ENCODE measurements at places on chromosomes 3 and 15.

GRCh38 chr3:73508330-73508954 is 116.3 kb downstream of the PDZRN3 start:
- DNase-seq, result peak; percentile 27

DNA sequence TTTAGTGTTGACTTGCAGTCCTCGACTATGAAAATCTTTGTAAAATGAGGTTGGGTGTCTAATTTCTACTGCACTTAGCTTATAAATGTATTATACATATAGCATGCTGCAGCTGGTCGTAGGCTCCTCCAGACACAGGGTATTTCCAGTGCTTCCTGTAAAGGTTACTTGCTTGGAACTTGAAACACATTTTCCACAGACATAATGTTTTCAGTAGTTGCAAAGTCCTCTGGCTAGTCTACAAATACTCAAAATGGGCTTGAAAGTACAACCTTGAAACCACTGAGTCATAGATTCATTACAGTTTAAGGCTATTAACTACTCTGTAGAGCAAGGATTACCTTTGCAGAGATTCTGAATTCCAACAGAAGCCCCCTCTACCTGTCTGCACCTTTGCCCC is 464.1 kb downstream of the RAP2B start:
- no peak for DNase-seq

DNA sequence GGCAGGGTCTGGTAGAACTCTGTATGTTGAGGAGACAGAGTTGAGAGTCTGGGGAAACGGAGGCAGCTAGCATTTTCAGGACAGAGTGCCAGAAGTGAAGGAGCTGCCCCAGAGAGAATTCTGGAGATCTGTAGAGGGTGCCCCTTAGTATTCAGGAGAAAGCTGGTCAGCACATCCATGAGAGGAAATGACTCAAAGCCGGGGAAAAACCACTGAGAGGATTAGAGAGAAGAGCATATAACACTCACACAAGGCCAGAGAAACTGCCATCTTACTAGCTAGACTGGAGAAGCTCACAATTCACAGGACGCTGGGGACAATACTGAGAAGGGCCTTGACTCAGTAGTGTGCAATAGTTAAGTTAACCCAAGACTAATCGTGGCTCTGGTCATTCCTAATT is 75.7 kb upstream of the DPPA4 start:
- DNase-seq, result no peak

DNA sequence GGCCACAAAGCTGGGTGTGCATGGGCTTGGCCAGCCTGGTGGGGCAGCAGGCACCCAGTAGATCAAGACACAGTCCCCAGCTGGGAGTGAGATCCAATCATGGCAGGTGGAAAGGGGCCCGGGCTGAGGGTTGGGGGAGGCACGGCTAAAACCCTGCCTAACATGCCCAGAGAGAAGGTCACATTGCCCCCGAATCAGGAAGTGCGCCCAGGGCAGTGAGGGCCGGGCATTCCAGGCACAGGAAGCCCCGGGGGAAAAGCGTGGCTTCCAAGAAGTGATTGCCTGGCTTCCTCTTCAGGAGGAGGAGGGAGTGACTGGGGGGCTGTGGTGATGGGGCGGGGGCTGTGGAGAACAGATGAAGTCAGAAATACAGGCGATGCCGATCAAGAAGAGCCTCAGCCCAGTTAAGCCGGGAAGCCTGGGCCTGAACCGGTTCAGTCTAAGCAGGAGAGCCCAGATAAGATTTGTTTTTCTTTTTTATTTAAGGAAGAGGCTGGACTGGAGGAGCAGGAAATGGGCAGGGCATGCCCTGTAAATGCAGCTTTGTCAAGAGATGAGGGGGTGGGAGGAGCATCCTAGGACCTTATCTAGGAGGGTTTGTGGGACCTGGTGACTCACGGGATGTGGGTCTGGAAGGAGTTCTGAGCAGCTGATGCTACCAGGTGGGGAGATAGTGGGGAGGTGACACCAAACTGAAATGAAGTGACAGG is 83.9 kb downstream of the CHSY1 start:
- no peak for DNase-seq

GRCh38 chr3:142165194-142165593 is 15.8 kb upstream of the TFDP2 start:
- DNase-seq, result no peak

- DNase-seq, result peak; percentile 28
Observed at GRCh38 chr3:48400824-48401433, 28.9 kb downstream of the FBXW12 start.

DNA sequence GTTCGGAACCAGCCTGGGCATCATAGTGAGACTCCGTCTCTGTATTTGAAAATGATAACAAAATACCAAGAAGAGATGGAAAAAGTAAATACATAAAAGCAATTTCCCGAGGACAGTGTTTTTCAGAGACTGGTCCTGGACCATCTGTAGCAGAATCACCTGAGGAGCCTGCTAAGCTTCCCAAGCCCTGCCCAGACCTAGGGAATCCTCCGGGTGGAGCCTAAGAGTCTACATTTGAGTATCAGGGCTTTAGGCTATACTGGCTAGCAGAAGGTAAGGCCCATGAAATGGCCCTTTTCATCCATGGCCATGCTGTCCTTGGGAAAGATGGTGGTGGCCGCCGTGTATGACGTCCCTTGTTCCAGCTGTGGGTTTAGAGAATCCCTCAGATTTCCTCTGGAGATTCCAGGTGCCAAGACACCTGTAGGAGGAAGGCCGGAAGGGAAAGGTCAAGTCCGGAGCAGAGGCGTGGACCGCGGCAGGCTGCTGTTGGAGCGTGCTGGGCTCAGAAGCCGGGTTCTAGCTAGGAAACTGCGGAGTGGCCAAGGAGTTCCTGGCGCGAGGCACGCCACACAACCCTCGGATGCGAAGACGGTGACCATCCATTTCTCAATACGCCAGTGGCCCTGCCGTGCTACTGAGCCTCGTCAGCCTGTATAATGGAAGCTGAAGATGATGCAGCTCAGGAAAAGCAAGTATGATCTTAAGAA is 50.9 kb downstream of the TMEM44 start:
- DNase-seq, result no peak

DNA sequence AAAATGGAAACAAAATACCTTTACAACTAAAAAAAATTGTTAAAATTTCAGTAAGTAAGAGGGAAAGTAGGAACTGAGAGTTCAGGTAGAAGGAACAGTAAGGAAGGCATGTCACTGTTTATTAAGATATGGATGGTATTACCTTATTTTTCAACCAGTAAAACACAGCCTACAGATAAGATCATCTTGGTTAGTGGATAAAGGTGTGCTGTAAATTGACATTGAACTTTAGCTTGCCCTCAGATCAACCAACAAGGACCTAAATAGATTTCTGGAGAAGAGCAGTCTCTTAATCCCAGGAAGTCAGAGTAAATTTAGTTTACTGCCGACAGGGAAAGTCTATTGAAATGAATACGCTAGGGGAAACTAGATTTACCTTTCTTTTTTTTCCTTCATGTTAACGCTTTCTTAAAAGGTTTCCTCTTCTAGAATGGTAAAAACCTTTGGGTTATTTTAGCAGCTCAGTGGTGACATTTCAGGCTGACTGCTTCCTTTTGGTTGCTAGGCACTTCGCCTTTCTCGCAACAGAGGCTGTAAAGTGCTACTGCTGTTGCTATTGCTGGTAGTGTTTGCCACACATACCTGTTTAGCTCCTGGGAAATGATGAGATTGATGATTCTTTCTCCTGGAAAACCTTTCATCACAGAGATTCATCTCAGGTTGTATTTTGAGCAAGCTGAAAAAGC is 12.9 kb downstream of the DZIP3 start:
- DNase-seq, result no peak

- DNase-seq, result no peak
Observed at GRCh38 chr15:37298271-37298670, 197.9 kb upstream of the MEIS2 start.

DNA sequence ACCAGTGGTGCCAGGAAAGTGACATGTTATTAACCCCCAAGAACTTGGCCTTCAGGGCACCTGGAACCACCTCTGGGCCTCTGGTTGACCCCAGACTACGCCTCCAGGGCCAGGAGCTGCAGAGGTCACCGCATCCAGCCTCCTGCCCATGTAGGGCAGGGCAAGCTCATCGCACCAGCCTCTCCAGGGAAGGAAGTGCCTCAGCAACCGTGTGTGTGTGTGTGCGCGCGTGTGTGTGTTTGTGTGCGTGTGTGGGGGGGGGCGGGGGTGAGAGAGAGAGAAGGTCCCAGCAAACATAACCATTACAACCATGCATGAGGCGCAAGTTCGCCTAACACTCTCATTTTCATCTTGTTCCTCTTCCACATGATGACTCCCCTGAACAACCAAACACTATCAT is 31.8 kb downstream of the RAB6B start:
- DNase-seq, result no peak

- no peak for DNase-seq
Observed at GRCh38 chr3:134542287-134542958, 56.6 kb downstream of the CEP63 start.

GRCh38 chr3:152156880-152157279 is 111.8 kb upstream of the MBNL1 start:
- no peak for DNase-seq

DNA sequence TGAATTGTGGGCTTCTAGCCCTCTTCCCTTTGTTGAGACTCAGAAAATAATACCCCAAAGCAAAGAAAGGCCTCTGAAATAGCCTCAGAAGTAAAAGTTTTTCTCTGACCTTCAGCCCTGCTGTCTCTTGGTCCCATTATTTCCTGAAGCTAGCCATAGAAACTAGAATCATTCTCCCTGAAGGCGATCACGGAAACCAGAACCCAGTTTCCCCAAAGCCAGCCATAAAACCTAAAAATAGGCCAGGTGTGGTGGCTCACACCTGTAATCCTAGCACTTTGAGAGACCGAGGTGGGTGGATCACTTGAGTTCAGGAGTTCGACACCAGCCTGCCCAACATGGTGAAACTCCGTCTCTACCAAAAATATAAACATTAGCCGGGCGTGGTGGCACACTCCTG is 27.2 kb downstream of the EXD1 start:
- no peak for DNase-seq

GRCh38 chr15:69643971-69644370 is 191.4 kb downstream of the RPLP1 start:
- DNase-seq, result no peak

DNA sequence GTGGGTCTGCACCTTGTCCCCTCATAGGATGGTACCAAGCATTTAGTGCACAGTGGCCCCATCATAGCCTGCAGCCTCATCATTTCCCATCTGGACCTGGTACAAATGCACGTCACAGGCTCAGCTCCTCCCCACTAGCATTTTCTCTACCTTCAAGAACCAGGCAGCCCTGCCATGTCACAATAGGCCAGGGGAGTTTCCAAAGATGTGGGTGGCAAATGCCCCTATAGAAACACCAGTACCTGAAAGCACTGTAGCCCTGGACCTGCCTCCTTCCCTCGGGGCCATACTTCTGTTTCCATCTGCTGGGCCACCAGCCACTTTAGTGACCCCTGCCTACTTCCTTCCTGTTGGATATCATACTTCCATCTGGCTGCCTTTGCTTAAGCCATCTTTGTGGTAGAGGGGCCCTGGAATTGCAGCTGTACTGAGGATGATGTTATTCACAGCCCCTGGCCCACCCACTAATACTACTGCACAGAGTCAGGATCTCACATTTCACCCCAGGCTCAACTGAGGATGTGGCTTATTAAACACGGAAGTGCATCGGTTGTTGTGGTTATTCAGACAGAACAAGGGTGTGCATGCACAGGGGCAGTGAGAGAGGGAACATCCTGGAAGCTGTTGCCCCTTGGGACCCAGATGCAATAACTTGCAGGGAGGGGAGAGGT is 3.8 kb downstream of the TCTA start:
- DNase-seq, result no peak

DNA sequence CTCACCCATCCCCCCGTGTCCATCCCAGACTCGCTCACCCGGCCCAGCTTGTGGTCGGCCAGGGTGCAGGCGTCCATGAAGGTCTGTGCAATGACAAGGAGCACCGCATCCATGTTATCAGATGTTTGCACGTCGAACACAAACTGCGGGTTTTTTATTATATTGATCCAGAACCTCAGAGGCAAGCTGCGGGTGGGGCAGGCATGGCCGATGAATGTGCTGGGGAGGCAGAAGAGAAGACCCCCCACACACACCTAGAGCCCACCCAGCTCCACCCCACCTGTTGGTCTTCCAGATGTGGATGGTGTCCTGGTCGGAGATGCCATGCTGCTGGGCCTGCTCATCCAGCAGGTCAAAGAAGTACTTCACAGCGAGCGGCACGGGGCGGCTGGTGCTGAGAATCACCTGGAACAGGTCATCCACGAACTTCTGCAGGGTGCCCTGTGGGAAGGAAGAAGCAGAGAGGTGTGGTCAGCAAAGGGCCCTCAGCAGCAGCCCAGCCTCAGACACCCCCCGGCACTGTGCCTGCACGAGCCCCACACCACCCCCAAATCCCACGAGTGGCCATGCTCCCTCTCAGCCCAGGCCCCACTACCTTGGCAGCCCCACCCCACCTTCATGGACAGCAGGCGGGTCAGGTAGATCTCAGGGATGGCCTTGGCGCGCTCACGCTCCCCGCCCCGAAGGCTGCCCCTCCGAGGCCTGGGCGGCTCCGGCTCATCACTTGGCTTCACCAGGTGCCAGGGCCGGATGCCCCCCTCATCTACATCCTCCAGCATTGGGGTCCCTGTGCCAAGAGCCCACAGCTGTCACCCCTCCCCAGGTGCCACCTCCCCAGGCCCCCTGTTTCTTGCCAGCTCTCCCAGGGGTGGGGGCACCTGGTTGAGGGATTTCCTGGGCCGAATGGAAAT is 20.3 kb downstream of the PLXNB1 start:
- DNase-seq, result no peak

DNA sequence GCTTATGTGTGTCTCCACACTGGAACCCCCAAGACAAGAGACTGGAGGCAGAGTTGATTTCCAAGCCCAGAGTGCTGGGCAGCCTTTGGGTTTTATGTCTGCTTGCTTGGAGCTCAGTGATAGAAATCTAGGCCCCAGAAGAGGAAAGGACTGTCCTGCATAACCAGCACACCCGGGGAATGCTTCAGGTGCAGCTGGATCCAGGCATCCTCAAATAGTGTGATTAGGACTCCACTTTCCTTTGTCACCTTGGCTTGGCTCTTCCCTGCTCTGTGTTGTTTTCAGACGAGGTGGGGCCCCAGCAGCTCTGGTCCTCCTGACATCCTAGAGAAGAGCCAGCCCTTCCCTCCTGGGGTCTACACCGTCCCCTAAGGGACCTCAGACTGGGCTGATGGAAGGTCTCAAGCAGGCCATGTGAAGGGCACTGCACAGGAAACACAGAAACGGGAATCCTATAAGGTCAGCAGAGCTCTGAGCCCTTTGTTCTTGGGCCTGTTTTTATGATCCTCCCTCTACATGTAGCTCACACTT is 143.7 kb downstream of the TJP1 start:
- no peak for DNase-seq

- DNase-seq, result no peak
Observed at GRCh38 chr15:89127054-89127702, 38.9 kb downstream of the ABHD2 start.

GRCh38 chr3:78066287-78066686 is 1026.4 kb downstream of the ROBO2 start:
- DNase-seq, result no peak

DNA sequence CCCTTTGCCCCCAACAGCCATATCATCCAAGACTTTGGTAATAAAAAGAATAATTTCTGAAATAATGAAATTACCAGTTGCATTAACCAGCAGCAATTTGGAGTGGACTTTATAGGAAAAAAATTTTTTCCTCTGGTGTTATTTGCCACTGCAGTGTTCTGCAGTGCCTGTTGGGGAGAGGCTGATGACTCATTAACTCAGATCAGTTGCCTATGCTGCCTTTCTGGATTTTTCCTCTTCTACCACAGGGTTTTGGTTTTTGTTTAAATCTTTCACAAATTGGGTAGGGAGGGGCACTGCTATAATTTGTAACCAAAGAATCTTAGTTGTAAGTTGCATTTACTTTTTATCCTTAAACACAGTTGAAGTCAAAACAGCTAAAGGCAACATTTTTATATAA is 22.7 kb downstream of the ATP6V1A start:
- DNase-seq, result no peak

- peak; percentile 39 for DNase-seq
Observed at GRCh38 chr15:73375755-73376305, 7.1 kb upstream of the HCN4 start.

Measured in NCI-H2029 treated with DMSO at 0.1 percent for 48 hours (cell line).